Caco-2 (cell line): ENCODE measurements at places on chromosomes 11 and 22. TPM values are rescaled to one million over a fixed set of nuclear protein-coding genes. Genes with fewer than 3 reads are reported as not detected.

DNA sequence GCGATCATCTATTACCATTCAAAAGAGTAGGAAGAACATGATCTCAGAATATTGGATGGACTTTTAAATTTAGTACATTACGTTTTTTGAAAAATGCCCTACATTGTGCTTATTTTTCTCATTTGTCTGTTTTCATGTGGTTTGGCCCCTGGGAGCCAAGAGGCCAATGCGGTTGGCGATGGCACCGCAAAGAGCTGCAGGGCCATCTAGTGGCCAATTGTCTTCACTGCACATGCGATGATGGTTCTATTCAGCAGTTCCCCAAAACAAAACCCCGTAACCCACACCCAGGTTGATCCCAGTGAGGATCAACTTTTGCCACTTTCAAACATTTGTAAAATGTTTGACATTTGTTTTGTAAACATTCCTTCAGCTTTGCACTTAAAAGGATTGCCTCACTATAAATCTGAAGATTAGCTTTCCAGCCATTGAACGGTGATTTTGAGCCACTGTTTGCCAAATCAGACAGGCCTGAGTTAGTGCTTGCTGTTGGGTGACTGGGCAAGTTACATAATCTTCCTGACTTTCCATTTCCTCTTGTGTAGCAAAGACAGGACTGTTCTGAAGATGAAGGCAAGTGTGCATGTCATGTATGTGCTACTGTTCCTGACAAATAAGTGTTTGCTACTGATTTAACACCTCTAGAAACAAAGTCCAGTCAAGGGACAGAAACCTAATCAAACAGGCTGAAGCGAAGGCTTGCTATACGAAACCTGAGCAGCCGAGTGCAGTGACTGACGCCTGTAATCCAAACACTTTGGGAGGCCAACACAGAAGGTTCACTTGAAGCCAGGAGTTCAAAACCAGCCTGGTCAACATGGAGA, 29.2 kb upstream of the XBP1 start:
- DNase-seq: peak; percentile 70

- no peak for DNase-seq
Measured at GRCh38 chr22:38725900-38726655, 20.3 kb downstream of the GTPBP1 start.

DNA sequence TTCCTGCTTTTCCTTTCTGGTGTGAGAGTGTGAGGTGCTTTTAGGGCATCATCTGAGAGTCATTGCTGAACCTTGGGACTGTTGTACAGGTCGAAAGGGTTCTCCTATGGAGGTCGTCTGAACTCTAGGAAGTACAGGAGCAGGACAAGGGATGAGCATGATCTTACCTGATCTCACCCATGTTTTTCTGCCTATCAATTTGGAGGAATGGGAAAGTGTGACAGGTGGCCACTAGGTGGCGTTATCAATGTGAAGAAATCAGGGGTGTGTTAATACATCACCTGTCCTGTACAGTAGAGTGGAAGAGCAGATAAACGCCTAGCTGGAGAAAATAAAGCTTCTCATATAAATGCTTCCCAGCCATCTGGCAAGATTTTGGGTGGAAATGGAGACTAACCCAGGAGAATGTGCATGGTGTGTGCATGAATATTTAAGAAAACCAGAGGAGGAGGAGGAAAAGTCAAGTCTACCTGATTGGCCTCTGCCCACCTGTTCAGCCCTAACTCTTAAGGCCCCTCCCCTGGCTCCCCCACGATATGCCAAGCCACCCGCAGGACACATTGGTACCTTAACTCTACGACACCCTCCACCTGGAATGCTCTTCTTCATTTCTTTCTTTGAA, 72.0 kb upstream of the NARS2 start:
- peak; percentile 88 for DNase-seq

GRCh38 chr22:43706571-43707328, 105.4 kb downstream of the EFCAB6 start:
- no peak for DNase-seq

DNA sequence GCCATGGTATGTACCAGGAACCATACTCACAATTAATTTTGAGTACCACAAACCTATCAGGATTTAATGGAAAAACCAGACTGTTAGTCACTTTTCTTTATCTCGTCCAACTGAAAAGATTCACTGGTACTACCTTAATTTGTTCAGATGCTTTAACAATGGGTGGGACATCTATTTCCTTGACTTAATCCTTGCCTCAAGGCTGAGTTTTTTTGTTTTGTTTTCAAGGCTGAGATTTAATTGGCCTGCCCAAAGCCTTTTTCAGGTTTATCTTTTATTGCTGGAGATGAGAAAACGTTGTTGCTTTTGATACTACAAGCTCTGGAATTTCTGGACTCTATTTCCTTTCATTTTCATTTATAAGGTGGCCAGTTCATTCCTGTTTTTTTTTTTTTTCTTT, 50.4 kb downstream of the NELL1 start:
- no peak for DNase-seq

Gene APLNR
- total RNA-seq: not detected in 2 replicates

Gene OR52A1
- not detected in 2 replicates for total RNA-seq

DNA sequence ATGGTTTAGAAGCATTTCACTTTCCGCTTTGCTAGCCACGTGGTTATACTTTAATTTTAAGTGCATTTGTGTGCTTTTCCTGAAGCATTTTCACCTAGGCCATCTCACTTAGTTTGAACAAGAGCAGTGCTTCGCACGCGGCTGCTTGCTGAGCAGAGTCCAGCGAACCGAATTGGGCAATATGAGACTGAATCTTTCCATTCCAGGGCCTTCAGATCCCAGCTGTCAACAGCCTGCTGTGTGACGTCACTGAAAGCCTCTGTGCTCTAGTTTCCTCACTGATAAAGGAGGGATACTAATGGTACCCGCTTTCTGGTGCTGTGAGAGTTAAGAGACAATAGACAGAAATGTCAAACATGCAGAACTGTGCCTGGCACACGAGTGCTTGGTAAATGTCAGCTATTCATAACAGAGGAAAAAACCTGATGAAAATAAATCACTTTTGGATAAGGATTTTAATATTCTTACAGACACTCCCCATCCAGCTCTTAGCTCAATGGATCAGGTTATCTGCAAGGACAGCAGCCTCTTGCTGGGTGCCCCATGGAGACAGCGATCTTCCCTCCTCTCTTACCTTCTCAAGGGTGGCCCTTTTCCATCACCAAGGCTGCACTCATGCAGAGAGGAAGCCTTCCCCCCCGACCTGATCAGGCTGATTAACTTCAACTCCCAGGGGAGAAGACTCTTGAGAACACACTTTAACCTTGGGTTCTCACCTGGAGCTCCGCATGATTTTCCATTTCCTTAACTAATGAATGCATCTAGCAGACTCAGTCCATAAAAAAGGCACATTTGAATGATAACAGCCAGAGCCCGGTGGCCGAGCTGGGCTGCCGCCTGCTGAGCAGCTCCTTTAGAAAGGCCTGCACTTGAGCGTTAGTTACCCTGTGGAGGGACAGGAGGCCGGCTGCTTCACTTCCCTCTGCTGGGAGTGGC, 3.5 kb upstream of the GLB1L3 start:
- peak; percentile 76 for DNase-seq

DNA sequence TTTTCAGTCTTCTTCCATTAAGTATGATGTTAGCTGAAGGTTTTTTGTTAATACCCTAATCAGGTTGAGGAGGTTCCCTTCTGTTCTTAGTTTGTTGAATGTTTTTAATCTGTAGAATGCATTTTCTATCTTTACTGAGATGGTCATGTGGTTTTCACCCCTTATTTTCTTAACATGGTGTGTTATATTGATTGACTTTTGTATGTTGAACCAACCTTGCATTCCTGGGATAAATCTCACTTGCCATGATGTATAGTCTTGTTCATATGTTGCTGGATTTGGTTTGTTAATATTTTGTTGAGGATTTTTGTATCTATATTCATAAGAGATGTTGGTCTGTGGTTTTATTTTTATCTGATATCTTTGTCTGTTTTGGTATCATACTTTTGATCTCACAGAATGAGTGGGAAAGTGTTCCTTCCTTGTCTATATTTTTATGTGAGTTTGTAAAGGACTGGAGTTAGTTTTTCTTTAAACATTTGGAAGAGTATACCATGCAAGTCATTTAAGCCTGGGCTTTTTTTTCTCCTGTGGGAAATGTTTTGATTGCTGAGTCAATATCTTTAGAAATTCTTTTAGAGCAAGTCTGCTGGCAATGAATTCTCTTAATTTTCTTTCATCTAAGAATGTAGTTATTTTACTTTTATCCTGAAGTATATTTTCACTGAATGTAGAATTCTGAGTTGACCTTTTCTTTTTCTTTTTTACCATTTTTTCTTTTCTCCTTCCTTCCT, 5.5 kb upstream of the P4HA3 start:
- no peak for DNase-seq

Gene EMID1
- total RNA-seq: 8.9 and 10.0 TPM in 2 replicates

- no peak for DNase-seq
Measured at GRCh38 chr22:23163665-23164064, 16.6 kb upstream of the BCR start.

- no peak for DNase-seq
Measured at GRCh38 chr22:35053060-35053835, 12.7 kb upstream of the ISX start.

DNA sequence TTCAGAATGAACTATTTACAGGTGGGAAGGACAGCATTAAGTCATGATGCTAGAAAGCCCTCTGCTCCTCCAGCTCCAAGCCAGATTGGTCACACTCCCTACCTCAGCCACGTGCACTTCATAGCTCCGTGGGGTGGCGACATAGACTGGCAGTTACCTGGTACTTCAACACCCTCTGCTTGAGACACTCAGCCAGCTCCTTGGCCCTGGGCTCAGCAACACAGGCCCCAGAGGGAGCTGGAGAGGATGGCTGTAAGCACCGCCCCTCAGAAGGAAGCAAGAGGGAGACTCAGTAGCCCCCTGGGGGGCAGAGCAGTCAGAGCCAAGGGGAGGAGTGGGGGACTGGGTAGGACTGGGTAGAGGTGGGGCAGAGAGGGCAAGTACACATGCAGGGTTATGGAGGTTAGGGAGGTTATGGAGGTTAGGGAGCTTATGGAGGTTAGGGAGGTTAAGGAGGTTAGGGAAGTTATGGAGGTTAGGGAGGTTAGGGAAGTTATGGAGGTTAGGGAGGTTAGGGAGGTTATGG, 102.1 kb upstream of the BID start:
- no peak for DNase-seq

Gene GAB4
- total RNA-seq: not detected in 2 replicates

DNA sequence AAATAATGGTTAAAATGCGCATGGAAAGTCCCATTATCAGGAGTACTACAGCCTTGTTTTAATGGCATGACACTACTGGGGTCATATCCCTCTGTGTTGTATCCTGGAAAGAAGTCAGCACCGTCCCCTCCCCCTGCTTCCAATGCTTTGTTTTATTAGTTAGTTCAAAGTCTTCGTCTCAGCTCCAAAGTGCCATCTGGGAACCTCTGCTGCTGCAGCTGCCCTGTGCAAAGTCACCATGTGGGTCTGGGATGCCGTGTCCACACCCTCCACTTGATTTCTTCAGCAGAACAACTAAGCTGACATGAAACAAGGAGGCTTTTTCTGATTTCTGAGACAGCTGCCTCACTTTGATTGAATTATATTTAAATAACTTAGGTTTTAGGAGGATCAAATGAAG, 29.5 kb upstream of the NCAM1 start:
- no peak for DNase-seq

- no peak for DNase-seq
Measured at GRCh38 chr11:111366560-111367410, 12.3 kb downstream of the POU2AF1 start.

Gene ART5
- 0.97 and 1.1 TPM in 2 replicates for total RNA-seq

DNA sequence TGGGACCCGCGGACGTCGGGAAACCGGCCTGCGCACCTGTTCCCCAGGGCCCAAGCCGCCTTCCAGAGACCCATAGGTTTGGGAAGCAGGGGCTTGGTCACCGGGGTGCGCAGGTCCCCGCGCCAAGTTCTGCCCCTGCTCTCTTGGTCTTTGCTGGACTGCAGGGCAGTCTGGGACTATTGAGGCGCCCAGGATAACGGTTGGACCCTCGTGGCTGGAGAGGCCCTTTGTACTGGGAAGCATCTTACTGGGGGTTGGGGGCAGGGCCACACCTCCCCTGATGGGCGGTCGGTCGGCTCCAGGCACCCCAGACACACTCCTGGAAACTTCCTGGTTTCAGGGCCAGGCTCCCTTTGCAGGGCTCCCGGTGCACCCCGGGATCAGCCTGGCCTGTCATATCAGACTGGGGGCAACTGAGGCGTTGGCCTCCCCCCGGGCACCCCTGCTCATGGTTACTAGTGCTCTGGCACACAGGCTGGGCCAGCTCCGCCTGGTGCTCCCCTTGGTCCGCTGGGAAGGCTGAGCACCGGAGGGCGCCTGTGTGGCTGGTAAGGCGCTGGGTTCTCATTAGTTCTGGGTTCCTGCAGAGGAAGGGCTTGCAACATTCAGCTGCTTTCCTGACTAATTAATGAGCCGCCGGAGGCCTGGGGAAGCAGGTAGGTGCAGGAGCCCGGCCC, 1250.5 kb downstream of the BRD1 start:
- DNase-seq: no peak

- peak; percentile 62 for DNase-seq
Measured at GRCh38 chr22:35842954-35843353, 125.3 kb downstream of the APOL5 start.

DNA sequence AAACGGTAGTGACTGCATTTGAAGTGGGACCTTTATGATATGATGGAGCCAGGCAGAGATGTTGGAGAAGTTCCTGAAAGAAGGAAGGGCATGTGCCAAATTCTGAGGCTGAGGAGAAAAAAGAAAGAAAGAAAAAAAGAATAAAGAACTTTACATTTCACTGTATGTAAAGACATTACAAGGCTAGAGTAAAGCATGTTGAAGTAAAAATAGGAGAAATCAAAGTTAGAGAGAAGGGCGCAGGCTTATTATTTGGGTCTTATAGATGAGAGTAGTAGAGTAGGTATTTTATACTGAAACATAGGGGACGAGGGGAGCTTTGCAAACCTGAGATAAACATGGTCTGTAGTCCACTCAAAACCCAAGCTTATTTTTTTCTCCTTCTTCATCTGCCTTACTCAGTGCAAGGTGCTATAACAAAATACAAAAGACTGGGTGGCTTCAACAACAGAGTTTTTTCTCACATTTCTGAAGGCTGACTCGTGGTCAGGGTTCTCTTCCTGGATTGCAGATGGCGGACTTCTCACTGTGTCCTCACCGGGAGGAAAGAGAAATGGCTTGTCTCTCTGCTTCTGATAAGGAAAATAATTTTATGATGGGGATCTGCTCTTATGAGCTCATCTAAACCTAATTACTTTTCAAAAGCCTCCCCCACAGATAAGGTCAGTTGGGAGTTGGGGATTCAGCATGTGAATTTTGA, 2.7 kb downstream of the HBG1 start:
- no peak for DNase-seq

Gene SCN4B
- 0.70 TPM in 2 replicates for total RNA-seq
